Fibroblast of skin of back (primary cell): ENCODE measurements at places on chromosomes 1 and 21.

- peak; percentile 70 for DNase-seq
Measured at GRCh38 chr1:163046071-163046470, 23.1 kb upstream of the RGS4 start.

DNA sequence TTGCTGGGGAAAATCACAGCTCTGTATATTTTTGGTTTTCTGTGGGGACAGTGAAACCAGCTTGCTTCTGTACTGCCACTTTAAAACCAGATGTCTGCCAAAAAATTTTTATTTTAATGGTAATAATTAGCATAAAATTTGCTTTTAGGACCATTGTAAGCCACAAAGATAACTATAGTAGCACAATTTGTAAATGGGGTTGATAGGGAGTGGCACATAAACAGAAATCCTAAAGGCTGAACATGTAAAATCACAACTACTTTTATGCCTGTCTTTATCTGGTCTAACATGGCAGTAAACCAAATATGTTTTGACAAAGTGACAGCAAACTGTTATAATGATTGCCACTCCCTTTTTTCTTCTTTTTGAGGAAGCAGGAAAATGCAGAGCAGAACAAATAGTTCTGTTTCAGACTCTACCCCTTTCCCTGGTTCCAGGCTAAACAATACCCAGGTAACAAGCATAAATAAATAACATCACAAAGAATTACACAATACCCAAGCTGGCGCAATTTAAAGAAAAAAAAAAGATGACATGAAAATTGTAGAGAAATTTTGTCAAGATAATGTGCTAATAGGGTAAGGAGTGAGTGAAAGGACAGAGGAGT, 24.0 kb upstream of the CCDC181 start:
- DNase-seq, result no peak

GRCh38 chr1:236122176-236122575, 20.2 kb upstream of the GPR137B start:
- no peak for DNase-seq

GRCh38 chr21:41651830-41652229, 115.0 kb downstream of the RIPK4 start:
- no peak for DNase-seq

- DNase-seq, result no peak
Measured at GRCh38 chr1:222347627-222348026, 200.3 kb downstream of the HHIPL2 start.
